ENCODE measurements at places on chromosomes 1 and 21.

DNA sequence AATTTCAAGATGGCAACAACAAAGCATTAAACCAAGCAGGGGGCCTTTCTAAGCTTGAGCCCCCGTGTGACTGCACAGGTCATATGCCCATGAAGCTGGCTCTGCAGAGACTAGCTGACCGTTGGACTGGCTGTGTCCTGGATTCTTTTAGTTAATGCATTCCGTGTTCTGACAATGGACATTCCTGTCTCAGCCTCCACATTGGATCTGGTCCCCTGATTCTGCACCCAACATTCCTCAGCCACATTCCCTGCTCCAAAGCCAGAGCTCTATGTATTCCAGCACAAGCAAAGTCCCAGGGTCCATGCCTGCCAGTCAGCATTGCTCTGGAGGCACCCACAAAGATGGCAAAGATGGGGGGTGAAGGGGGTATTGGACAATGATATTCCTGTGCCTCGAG, 5.1 kb upstream of the NAV1 start:
- DNase-seq: no peak

- no peak for DNase-seq
These were observed 38.9 kb downstream of the ATP1A1 start for GRCh38 chr1:116411784-116412479.

GRCh38 chr1:188462837-188463236, 1634.1 kb downstream of the PLA2G4A start:
- no peak for DNase-seq

- DNase-seq: no peak
These were observed 11.1 kb downstream of the PDZK1 start for GRCh38 chr1:145695821-145696629.

- no peak for DNase-seq
These were observed 5.0 kb downstream of the TAS1R2 start for GRCh38 chr1:18854331-18855025.
